Sigmoid colon (tissue), 7 donors: ENCODE measurements at places on chromosomes 6 and 20. TPM values are rescaled to one million over a fixed set of nuclear protein-coding genes. Genes with fewer than 3 reads are reported as not detected.

GRCh38 chr6:136208783-136209182 lies 41.3 kb downstream of the MTFR2 start:
- no peaks in the 10 kb centered on the region for H3K27me3 ChIP-seq
- H3K4me1 ChIP-seq, result no peaks in the 10 kb centered on the region
- H3K27ac ChIP-seq, result no peak overlapping the region
- DNase-seq, result no peak
- H3K36me3 ChIP-seq, result no peaks in the 10 kb centered on the region

DNA sequence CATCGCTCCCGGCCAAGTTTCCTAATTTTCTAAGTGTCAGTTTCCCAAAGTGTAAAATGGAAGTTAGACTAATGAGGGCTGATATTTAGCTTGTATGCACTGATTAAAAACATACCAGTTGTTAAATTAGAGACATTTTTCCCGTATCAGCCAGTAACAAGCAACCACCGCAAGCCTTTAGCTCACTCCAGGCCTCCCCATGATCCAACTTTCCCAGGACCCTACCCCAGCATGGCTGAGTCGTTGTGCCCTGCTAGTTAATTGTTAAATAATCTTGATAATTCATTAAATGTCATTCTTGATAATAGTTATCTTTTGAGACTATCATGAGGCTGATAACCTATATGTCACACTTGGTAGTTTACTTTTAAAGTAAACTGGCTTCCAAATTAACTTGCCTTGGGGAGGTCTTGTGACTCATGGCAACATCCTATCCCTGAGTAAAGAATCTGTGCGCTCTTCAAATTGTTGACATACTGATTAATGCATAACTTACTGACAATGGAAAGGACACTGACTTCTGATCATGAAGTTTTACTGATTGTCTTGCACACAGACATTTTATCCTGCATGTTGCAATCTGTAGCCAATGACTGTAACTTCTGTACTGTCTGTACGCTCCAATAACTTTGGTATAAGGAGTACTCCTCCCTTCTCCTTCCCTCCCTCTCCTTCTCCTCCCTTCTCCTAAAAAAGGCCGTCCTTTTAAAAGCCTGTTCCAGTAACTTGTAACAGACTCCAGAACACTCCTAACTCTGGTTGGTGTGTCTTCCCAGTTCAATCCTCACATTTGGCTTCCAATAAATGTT lies 6.3 kb upstream of the GTF3C6 start:
- no peaks in the 10 kb centered on the region for H3K27me3 ChIP-seq
- peak overlapping the region; percentile 64 for H3K27ac ChIP-seq
- no peak for DNase-seq
- no peak overlapping the region for H3K4me3 ChIP-seq
- H3K36me3 ChIP-seq, result no peaks in the 10 kb centered on the region

DNA sequence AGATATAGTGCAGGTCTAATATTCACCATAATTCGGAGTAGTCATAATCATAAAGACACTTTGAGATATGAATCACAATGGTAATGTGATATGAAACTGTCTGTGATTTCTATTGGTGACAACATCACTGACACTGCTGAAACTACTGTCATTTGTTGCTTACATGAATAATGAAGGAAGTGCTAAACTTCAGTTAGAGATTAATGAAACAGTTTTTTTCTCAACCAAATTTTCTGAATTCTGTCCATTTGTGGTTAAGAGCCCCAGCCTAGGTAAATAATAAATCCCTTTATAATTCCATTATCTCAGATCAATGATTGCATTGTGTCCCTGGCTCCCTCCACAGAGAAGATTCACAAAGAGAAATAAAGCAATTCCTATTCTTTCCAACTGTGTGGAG lies 122.6 kb downstream of the HIVEP2 start:
- H3K4me3 ChIP-seq, result no peak overlapping the region
- H3K27ac ChIP-seq, result no peak overlapping the region
- H3K36me3 ChIP-seq, result no peaks in the 10 kb centered on the region
- DNase-seq, result no peak

DNA sequence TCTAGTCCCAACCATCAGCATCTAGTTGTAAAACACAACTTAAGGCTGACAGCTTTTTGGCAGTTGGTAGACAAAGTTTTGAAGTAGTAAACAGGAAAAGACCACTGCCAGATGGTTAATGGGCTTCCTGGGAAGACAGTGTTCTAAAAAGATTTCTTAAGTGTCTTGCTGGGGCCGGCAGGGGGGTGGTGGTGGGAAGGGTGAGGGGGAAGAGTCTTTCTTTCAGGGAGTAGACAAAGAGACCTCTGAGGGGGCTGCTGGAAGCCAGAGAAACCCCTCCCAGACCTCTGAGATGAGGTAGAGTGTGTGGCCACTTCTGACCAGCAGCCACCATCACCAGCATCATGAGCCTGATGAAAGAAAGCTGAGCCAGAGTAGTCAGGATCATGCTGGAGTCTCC lies 784.9 kb downstream of the TENT5A start:
- no peak overlapping the region for H3K4me3 ChIP-seq
- no peaks in the 10 kb centered on the region for H3K36me3 ChIP-seq
- no peaks in the 10 kb centered on the region for H3K4me1 ChIP-seq
- H3K27me3 ChIP-seq, result no peaks in the 10 kb centered on the region

GRCh38 chr6:85459224-85459901 lies 9.5 kb downstream of the NT5E start:
- H3K4me1 ChIP-seq, result peaks cover 61% of the 10 kb centered on the region
- H3K4me3 ChIP-seq, result no peak overlapping the region
- no peak for DNase-seq
- no peaks in the 10 kb centered on the region for H3K27me3 ChIP-seq
- no peaks in the 10 kb centered on the region for H3K36me3 ChIP-seq
- H3K27ac ChIP-seq, result peak overlapping the region; percentile 55

- H3K4me1 ChIP-seq, result no peaks in the 10 kb centered on the region
- H3K27me3 ChIP-seq, result no peaks in the 10 kb centered on the region
- H3K4me3 ChIP-seq, result no peak overlapping the region
These were observed 612.3 kb upstream of the ZNF337 start for GRCh38 chr20:26308961-26309360.

- peak; percentile 73 for DNase-seq
- H3K4me1 ChIP-seq, result no peaks in the 10 kb centered on the region
- no peaks in the 10 kb centered on the region for H3K27me3 ChIP-seq
- no peaks in the 10 kb centered on the region for H3K36me3 ChIP-seq
- H3K27ac ChIP-seq, result no peak overlapping the region
These were observed 206.1 kb upstream of the PRDM1 start for GRCh38 chr6:105880030-105880492.

The TCF19 gene
- polyA plus RNA-seq, result 6.2 TPM

DNA sequence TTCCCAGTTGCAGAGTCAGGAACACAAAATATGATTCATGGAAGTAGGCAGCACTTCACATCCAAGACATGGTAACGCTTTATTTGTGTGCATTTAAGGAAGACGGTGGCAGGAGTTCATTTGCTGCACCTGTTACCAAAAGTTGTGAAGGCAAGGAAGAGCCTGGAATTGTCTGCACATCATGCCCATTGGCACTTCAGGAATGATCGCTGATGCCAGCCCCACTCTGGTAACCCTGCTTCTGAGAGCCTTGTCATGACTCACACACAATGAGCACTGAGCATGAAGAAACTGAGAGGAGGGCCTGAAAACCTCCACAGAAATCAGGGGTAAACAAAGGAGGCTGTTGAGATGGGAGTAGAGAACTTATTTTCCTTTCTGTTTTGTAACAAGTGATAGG lies 181.1 kb downstream of the RPS12 start:
- no peaks in the 10 kb centered on the region for H3K36me3 ChIP-seq
- H3K27ac ChIP-seq, result no peak overlapping the region
- H3K4me3 ChIP-seq, result no peak overlapping the region
- no peak for DNase-seq
- H3K27me3 ChIP-seq, result no peaks in the 10 kb centered on the region

DNA sequence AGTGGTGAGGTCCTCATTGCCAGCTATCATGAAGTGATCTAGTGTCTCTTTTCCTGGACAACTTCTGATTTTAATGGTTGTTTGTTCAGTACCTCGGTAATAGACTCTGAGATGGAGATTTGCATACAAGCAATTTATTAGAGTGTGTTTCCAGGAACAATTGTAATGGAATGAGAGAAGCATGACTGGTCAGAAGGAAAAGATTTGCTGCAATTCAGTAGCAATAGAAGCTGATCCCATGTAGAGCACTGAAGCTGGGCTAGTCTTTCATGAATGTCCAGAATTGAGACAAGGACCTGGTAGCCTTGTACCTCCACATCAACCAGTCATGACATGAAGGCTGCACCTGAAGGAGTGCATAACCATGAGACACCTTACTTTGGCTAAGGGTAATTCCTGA lies 526.5 kb downstream of the NKAIN2 start:
- no peak overlapping the region for H3K4me3 ChIP-seq
- no peak for DNase-seq
- H3K36me3 ChIP-seq, result no peaks in the 10 kb centered on the region
- no peak overlapping the region for H3K27ac ChIP-seq
- H3K27me3 ChIP-seq, result no peaks in the 10 kb centered on the region

DNA sequence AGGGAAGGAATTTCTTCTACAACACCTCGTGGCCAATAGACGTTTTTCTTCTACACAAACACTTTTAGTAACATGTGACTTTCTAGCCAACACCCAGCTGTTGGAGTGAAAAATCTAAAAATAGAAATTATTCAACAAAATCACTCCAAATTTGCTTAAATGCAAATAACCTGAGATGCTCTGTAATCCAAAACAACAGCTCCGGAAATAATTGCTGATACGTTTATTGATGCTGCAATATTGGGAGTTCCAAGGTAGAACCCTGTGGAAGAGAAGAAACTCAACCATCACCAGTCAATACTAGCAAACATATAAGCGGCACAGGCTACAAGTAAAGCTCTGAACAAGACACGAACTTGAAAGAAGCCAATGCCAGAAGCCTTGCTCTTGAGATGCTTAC lies 230.6 kb downstream of the ALDH8A1 start:
- peaks cover 7% of the 10 kb centered on the region for H3K4me1 ChIP-seq
- H3K36me3 ChIP-seq, result no peaks in the 10 kb centered on the region
- DNase-seq, result no peak
- H3K4me3 ChIP-seq, result no peak overlapping the region
- no peak overlapping the region for H3K27ac ChIP-seq

- peaks cover 41% of the 10 kb centered on the region for H3K4me1 ChIP-seq
- no peaks in the 10 kb centered on the region for H3K27me3 ChIP-seq
- no peaks in the 10 kb centered on the region for H3K36me3 ChIP-seq
- no peak overlapping the region for H3K27ac ChIP-seq
- no peak overlapping the region for H3K4me3 ChIP-seq
These were observed 3.4 kb downstream of the GABBR1 start for GRCh38 chr6:29629571-29629970.

- no peaks in the 10 kb centered on the region for H3K27me3 ChIP-seq
- no peaks in the 10 kb centered on the region for H3K36me3 ChIP-seq
- no peak overlapping the region for H3K4me3 ChIP-seq
- peak; percentile 83 for DNase-seq
These were observed 80.5 kb upstream of the QKI start for GRCh38 chr6:163333701-163334663.

- DNase-seq, result no peak
- no peak overlapping the region for H3K4me3 ChIP-seq
- H3K36me3 ChIP-seq, result no peaks in the 10 kb centered on the region
- no peaks in the 10 kb centered on the region for H3K4me1 ChIP-seq
These were observed 33.7 kb downstream of the GSTA2 start for GRCh38 chr6:52729576-52729975.

DNA sequence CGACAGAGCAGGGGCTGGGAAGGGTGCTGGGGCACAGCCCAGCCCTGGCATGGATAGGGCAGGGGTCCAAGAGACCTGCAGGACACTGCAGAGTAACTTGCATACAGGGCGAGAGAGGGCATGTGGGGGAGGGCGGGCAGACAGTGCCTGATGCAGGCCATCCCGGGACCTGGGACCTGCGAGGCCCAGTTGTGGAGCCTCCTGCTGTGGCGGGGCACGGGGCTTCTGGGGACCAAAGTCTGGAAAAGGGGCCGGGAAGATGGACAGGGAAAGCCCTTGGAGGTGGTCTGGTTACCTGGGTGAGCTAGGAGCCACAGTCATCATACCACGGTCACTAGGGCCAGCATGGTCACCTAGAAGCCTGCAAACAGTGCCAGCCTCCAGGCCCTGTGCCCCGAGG lies 412 bp upstream of the TUBB1 start:
- peak; percentile 41 for DNase-seq
- H3K27ac ChIP-seq, result no peak overlapping the region
- H3K4me3 ChIP-seq, result no peak overlapping the region
- peaks cover 16% of the 10 kb centered on the region for H3K36me3 ChIP-seq
- H3K4me1 ChIP-seq, result no peaks in the 10 kb centered on the region
- H3K27me3 ChIP-seq, result no peaks in the 10 kb centered on the region

The SLC17A9 gene
- 15.4 TPM for polyA plus RNA-seq

GRCh38 chr6:43476746-43477145 lies 624 bp upstream of the TJAP1 start:
- no peaks in the 10 kb centered on the region for H3K36me3 ChIP-seq
- no peaks in the 10 kb centered on the region for H3K27me3 ChIP-seq
- peak overlapping the region; percentile 79 for H3K4me3 ChIP-seq
- no peak for DNase-seq
- H3K4me1 ChIP-seq, result peaks cover 20% of the 10 kb centered on the region

The KCNK15 gene
- polyA plus RNA-seq, result 0.60 TPM

- H3K27me3 ChIP-seq, result no peaks in the 10 kb centered on the region
- no peak for DNase-seq
- H3K27ac ChIP-seq, result no peak overlapping the region
- no peak overlapping the region for H3K4me3 ChIP-seq
- H3K36me3 ChIP-seq, result no peaks in the 10 kb centered on the region
- no peaks in the 10 kb centered on the region for H3K4me1 ChIP-seq
These were observed 466.9 kb downstream of the KIF16B start for GRCh38 chr20:16106191-16106849.

The GNRH2 gene
- polyA plus RNA-seq, result 8.4 TPM

GRCh38 chr6:169793408-169793807 lies 42.0 kb downstream of the ERMARD start:
- no peak for DNase-seq
- H3K27me3 ChIP-seq, result no peaks in the 10 kb centered on the region
- H3K4me3 ChIP-seq, result no peak overlapping the region
- H3K36me3 ChIP-seq, result no peaks in the 10 kb centered on the region

The TMEM244 gene
- polyA plus RNA-seq, result not detected

The REM1 gene
- polyA plus RNA-seq, result 0.46 TPM

The SAMD3 gene
- 3.5 TPM for polyA plus RNA-seq

The PPP1R3G gene
- 0.63 TPM for polyA plus RNA-seq

GRCh38 chr6:141719476-141719875 lies 413.2 kb upstream of the GJE1 start:
- no peak for DNase-seq
- H3K27me3 ChIP-seq, result no peaks in the 10 kb centered on the region
- H3K27ac ChIP-seq, result no peak overlapping the region

The SOX18 gene
- 0.69 TPM for polyA plus RNA-seq

- no peak for DNase-seq
- H3K4me3 ChIP-seq, result no peak overlapping the region
- H3K4me1 ChIP-seq, result no peaks in the 10 kb centered on the region
- H3K36me3 ChIP-seq, result no peaks in the 10 kb centered on the region
These were observed 34.9 kb upstream of the HEY2 start for GRCh38 chr6:125714441-125715090.

- no peak overlapping the region for H3K27ac ChIP-seq
- no peak for DNase-seq
- no peaks in the 10 kb centered on the region for H3K4me1 ChIP-seq
- H3K4me3 ChIP-seq, result no peak overlapping the region
These were observed 743.3 kb upstream of the CHD6 start for GRCh38 chr20:42361402-42361970.

GRCh38 chr6:31049518-31049917 lies 39.2 kb downstream of the MUC22 start:
- H3K27ac ChIP-seq, result no peak overlapping the region
- no peak for DNase-seq
- H3K36me3 ChIP-seq, result no peaks in the 10 kb centered on the region
- H3K27me3 ChIP-seq, result peaks cover 15% of the 10 kb centered on the region

- no peak for DNase-seq
- no peaks in the 10 kb centered on the region for H3K4me1 ChIP-seq
- H3K4me3 ChIP-seq, result no peak overlapping the region
- H3K27me3 ChIP-seq, result no peaks in the 10 kb centered on the region
- no peaks in the 10 kb centered on the region for H3K36me3 ChIP-seq
- no peak overlapping the region for H3K27ac ChIP-seq
These were observed 219.3 kb upstream of the HSF2 start for GRCh38 chr6:122180132-122180531.
